ENCODE measurements at places on chromosomes 7 and 10.

GRCh38 chr10:22002591-22003176 is 846 bp downstream of the DNAJC1 start:
- no peak for DNase-seq

GRCh38 chr10:131102676-131103075 is 208.8 kb downstream of the TCERG1L start:
- no peak for DNase-seq

GRCh38 chr10:71089162-71089561 is 123.2 kb upstream of the UNC5B start:
- DNase-seq, result no peak

- DNase-seq, result no peak
Measured at GRCh38 chr10:51186361-51186760, 112.1 kb downstream of the PRKG1 start.

GRCh38 chr7:464454-465401 is 54.9 kb downstream of the PDGFA start:
- no peak for DNase-seq

GRCh38 chr7:140031364-140031763 is 31.4 kb downstream of the PARP12 start:
- DNase-seq, result no peak

GRCh38 chr7:139908792-139909191 is 79.7 kb downstream of the TBXAS1 start:
- DNase-seq, result no peak

GRCh38 chr10:12218991-12219390 is 23.0 kb downstream of the CDC123 start:
- DNase-seq, result no peak

- peak; percentile 19 for DNase-seq
Measured at GRCh38 chr7:34133356-34133982, 228.1 kb downstream of the BMPER start.

DNA sequence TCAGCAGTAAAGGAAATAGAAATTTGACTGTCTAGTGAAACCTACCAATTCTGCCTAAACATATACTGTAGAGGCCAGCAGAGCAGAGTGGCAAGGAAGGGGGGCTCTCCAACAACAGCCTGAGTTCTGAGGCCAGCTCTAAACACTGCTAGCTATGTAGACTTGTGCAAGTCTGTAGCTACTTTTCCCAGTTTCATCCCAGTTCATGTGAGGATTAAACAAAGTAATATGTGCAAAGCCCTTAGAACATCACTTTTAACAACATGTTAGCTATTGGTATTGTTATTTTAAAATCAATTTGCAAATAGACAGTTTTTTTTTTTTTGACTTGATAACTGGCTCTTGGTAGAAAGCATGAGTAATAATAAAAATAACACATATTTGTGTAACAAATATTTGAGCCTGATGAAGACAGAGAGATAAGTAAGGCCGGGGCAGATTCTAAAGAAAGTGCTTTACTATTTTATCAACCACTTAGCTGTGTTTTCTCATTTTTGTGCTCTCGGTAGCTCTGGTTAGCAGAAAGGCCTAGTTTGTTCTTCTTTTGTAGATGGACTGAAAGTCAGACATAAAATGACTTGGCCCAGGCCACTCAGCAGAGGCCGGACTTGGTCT is 9.3 kb downstream of the CHST12 start:
- no peak for DNase-seq

DNA sequence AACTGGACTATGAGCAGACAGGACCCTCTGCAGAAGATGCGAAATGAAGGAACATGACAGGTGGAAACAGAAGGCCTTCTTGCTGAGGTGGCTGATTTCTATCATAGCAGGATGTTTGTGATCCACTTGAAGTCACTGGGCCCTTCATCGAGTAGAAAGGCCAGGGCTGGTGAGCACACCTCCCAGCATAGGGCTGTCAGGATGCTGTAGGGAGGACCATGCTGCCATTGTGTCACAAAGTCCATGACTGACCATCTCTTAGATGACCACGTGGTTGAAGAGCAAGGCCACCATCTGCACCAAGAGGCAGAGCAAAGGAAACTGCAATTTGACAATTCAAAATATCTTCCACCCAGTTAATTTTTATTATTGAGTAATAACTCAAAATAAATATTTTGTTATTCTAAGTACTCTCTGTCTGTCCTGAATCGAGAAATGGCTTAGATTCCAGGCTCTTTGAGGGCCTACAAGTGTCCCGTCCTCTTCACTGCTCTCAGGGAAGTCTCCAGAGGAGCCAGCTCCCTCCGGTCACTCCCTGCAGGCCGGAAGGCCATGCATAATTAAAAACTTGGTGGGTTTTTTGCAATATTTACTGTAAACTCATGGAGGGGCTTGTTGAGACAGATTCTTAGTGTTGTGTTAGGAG is 249.3 kb upstream of the ZMIZ1 start:
- DNase-seq, result no peak

DNA sequence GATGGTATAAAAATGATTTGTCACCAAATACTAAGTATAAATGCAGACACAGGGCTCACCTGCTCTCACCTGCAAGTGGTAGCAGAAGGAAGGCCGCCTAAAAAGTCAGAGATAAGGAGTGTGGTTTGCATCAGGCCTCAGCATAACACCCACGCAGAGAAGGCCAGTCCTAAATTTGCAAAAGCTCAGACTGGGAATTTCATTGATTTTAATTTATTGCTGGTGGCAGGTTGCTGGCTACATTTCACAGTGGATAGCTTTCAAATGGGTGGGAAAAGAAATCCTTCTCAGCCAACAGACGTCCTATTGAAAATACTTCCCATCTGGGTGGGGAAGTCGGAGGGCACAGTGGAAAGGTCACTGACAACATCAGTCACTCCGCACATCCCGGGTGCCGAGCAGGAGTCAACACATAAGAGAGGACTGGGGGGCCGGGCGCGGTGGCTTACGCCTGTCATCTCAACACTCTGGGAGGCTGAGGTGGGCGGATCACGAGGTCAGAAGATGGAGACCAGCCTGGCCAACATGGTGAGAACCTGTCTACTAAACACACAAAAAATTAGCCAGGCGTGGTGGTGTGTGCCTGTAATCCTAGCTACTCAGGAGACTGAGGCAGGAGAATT is 561.8 kb upstream of the MKI67 start:
- no peak for DNase-seq

- DNase-seq, result no peak
Measured at GRCh38 chr7:37208528-37208927, 240.1 kb downstream of the ELMO1 start.

Measured in NCI-H524 treated with DMSO at 0.1 percent for 48 hours (cell line).